NCI-H524 treated with DMSO at 0.1 percent for 48 hours (cell line): ENCODE measurements at places on chromosomes 4 and X.

GRCh38 chrX:154063234-154063633 lies 34.3 kb downstream of the MECP2 start:
- DNase-seq = peak; percentile 65

DNA sequence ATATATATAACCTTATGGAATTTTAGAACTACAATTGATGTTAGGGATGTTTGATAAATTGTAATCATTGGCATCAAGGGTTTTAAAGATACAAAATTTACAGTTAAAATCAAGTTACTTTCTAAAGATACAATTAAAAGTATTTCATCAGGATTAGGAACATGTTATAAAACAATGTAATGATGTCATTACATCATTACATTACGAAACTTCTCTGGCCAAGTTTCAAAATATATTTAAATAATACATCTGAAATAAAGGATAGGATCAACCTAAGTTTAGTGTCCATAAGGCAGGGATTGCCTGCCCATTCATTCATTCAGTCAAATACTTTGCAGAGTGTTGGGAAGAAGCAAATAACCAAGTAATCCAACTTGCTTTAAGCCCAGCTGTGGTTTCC lies 75.1 kb downstream of the TENM3 start:
- DNase-seq = no peak

GRCh38 chr4:183409934-183410333 lies 34.5 kb upstream of the CDKN2AIP start:
- DNase-seq = no peak

- no peak for DNase-seq
Observed at GRCh38 chr4:173121076-173121561, 47.5 kb upstream of the GALNT7 start.

GRCh38 chr4:39609454-39609931 lies 29.2 kb downstream of the SMIM14 start:
- no peak for DNase-seq

GRCh38 chr4:39933671-39934590 lies 43.8 kb downstream of the PDS5A start:
- no peak for DNase-seq

- DNase-seq = no peak
Observed at GRCh38 chr4:90095000-90095399, 32.2 kb upstream of the CCSER1 start.
